ENCODE measurements at places on chromosomes 2 and 18.

- DNase-seq, result no peak
These were observed 549.0 kb upstream of the PKDCC start for GRCh38 chr2:41498781-41499180.

DNA sequence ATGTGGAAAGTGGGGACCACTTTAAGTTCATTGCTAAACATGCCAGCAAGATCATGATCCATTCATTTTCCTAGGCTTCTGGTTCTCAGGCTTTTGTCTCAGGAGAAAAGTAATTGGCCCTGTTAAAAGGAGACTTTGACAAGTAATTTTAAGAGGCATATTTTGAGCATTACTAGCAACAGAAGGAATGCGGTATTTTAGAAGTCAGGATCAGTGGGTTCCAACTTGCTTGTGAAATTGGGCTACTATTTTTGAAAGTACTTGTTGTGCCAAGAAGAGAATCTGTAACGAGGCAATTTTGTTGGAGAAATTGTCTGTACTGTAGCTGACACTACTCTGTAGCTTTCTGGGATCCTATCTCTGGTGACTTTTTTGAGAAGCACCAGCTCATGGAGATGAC is 59.4 kb downstream of the CERS6 start:
- DNase-seq, result no peak

GRCh38 chr2:150468350-150468960 is 19.0 kb downstream of the RND3 start:
- DNase-seq, result no peak

DNA sequence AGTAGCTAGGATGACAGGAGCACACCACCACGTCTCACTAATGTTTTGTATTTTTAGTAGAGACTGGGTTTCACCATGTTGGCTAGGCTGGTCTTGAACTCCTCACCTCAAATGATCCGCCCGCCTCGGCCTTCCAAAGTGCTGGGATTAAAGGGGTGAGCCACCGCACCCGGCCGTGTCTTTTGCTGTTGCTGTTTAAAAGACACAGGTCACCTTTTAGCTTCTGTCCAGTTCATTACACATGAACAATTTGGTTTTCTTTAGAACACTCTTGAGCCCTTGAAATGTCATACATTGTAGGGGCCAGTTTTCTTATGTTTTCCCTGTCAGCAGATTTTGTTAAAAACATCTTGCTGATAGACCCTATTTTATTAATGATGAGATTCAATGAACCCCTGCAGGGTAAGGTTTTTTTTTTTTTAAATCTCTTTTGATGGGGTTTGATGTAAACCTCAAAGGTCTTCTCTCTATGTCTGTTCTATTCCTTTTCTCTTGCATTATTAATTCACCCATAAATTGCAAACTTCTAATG is 61.0 kb upstream of the AGPS start:
- DNase-seq, result no peak

DNA sequence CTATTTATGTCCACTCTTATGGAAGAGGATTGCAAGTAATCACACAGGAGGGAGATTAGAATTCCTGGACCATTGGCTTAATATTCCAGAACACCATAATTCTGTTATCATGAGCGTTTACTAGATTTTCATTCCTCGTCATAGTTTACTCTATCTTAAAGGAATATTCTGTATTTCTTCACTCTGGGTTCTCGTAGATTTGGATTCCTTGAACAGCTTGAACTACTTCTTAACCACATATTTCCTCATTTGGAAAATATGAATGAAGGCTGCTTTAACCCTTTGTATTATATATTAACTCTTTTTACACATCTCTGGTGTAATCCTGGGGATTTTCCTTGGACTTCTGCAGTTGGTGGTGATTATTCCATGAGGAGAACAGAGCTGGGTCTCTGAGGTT is 46.3 kb upstream of the CCBE1 start:
- no peak for DNase-seq

DNA sequence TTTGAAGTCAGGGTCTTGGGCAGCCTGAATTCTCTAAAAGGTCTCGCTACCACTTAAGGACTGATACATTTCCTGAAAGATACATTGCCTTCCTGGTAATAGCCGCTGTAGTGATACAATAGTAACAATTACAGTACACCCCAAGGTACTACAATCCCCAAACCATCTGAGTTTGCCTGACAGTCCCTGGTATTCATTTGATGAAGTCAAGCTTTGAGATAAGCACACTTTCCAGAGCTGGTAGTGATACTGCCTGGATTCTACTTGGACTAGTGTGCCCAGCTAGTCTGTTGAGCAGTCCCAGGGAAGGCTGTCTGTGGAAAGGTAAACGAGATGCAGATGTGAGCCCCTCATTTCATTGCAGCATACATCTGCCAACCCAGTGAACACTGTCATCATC is 24.4 kb upstream of the ITGB6 start:
- no peak for DNase-seq

DNA sequence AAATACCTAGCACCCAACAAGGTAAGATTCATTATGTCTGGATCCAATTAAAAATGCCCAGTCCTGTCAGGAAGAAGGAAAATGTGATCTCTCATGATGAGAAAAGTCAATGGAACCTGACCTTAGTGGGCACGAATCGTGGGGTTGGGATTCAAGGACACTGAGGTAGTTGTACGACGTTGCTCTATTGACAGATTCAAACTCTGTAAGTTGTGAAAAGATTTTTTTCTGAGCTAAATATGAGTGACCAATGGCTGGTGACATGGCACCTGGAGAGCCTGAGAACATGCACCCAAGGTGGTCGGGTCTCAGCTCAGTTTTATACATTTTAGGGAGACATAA is 148.2 kb downstream of the NDUFA10 start:
- no peak for DNase-seq

DNA sequence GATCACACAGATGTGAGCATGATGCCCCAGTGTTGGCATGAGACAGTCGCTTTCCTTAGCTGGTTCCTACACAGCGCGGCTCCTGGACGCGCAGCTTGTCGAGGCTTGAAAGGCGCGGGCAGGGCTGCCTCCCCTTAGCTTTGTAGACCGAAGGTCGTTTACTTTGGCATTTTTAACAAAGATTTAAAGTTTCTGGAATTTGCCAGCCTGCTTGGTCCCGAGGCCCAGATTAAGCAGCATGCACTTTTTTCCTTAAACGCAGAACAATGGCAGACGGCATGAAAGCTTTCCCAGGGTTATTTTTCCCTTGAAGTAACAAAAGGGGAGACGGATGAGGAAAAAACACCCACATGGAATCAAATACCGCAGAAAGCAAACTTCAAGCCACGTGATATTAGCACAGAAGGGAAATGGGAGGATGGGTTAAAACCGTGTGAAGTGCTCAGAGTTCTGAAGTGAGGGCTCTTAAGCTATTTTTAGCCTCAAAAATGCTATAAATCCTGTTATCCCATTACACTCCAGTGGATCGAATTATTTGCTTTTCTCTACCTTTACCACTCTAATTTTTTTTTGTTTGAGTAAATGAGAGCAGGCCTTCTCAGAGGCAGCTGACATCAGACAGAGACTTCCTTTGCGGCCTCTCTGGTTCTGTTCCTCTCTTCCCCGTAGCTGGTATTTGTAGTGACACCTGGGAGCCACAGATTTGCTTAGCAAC is 55.7 kb downstream of the NPAS2 start:
- DNase-seq, result no peak

DNA sequence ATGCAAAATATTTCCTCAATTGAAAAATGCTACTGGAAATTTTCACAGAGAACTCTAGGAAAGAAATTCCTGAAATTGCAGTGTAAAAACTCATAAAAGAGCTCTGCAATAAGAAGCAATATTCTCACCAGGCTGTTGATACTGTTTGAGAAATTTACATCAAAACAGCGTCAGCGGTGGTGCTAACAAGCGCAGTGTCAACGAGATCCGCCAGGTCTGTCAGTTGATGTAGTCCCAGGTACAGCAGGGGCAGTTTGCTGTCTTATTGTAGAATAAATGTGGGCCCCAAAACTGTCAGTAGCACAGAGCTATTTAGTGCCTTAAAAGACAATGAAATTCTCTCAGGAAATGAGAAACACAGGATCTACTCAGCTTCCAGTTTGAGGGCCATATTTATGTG is 611.2 kb downstream of the ARHGAP15 start:
- no peak for DNase-seq

DNA sequence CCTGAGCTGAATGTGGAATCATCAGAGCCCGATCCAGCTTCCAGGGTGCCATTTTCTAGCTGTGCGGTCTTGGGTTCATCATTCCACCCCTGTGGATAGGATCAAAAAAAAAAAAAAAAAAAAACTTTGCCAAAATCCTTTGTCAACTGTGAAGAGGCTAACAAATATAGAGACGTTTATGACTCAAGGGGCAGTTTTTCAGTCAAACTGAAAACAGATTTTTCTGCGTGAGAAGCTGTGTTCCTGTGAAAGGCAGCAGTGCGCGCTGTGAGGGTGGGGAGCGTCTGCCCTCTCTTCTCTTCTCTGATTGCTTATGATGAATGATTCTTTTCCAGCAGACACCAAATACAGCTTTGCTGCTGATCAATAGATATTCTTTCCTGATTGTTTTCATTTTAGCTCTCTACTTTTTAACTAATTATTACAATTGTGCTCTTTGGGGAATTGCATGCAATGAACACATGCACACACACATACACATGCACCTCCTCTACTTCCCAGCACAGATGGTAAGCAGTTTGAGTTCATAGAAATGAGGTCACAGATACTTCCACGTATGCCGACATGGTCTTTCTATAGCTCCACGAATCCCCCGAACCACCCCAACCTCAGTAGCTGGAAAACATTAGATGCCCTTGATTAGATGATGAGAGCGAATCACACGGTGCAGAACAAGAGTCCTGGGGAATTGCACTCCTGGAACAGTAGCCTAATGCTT is 175.4 kb downstream of the NRP2 start:
- DNase-seq, result no peak

DNA sequence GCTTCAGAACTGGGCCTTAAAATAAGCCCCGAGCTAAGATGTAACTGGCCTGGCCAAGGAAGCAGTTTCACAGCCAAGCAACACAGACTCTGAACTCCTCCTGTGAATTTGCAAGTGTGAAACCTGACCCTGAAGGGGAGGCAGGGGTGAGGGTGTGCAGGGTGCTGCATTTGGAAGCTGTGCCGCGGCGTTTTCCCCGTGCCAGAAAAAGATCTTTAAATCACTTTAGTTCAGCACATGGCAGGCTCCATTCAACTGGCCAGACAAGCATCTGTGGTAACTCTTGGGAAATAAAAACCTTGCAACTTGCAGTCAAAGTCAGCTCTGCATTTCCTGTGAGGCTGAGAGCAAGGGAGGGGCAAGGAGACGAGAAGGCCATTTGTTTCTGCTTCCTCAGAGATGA is 209.3 kb upstream of the SOX11 start:
- no peak for DNase-seq

- DNase-seq, result peak; percentile 60
These were observed 1094.7 kb downstream of the BCL11A start for GRCh38 chr2:59458800-59459199.

DNA sequence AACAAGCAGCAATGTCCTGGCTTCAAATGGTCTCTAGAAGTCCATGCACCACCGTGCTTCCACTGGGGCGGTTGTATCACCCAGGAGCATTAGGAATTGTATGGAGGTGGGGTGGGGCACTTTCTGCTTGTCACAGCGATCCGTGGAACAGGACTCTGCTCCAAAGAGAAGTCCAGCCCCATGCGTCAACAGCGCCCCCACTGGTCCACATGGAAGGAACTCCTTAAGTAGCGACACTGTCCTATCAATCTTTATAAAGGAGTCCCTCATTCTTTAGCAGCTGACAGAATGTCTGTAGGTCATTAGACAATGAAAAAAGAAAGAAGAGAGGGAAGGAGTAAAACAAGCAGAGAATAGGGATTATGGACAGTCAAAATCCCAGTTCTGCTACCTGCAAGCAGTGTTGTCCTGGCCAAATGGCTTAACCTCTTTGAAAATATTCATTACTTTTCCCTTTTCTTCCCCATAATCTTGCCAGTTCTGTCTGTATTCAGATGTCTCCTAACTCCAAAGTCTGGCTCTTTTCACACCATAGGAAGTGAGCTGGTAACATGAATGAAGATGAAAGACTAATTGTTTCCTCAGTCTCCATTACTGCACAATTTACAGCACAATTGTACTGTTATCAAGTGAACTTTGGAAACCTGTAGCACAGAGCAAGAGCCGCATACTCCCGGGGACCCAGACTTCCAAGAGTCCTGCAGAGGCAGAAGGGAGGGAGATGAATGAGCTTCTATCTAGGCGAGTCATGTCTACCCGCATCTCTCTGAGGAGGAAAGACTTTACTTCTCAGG is 9.9 kb downstream of the NFE2L2 start:
- no peak for DNase-seq

DNA sequence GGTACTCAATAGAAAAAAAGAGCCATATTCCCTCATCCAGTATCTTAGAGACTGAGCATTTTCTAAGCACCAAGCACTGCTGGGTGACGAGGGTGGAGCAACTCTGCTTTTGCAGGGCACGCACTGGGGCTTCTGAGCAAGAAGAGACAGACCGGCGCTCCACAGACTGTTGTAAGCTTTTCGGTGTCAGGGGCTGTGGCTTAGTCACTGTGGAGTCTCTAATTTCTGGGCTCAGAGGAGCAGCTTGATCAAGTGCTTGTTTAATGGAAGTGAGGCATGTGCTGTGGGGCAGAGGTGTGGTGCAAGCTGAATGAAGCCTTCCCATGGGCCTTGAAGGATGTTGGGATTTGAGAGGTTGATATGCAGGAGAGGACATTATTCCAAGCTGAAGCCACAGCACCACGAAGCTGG is 227.1 kb downstream of the MYCN start:
- no peak for DNase-seq

DNA sequence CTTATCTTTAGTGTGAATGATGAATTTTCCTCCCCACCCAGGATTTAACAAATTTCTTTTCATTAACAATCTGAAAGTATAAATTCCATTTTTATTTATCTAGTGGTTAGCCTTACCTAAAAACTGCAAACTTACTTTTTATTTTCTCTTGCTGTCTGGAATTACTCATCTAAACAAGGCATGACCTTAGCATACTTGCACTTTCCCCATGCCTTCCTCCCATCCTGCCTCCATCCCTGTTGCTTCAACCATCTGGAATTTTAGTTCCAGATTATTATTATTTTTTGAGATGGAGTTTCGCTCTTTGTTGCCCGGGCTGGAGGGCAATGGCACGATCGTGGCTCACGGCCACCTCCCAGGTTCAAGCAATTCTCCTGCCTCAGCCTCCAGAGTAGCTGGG is 35.6 kb downstream of the GDF7 start:
- DNase-seq, result no peak

- no peak for DNase-seq
These were observed 2.7 kb downstream of the KATNAL2 start for GRCh38 chr18:46920067-46920466.

- no peak for DNase-seq
These were observed 14.8 kb upstream of the COLEC12 start for GRCh38 chr18:515156-515815.

GRCh38 chr2:97699765-97700444 is 13.5 kb upstream of the ZAP70 start:
- peak; percentile 74 for DNase-seq
